ENCODE measurements at places on chromosomes 11 and 22.

DNA sequence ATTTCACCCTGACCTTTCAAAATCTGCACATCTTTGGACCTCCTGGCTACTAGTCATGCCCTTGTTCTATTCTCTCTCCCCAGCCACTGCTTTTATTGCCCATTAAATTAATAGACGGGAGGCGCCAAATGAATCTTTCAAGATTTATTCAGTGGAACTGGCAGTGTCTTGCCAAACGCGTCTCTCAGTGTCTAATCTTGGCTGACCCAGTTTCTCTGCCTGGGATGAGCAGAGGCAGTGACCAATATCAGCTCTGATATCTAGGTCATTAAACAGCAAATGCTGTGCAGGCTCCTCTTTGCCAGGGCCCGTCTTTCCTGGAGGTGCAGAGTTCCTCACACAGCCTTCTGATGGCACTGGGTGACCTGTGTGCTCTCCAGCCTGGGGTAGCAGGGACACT lies 74.0 kb downstream of the TRAF6 start:
- H3K27ac ChIP-seq = no peak overlapping the region
- no peaks in the 10 kb centered on the region for H3K27me3 ChIP-seq
- no peaks in the 10 kb centered on the region for H3K4me1 ChIP-seq
- H3K36me3 ChIP-seq = no peaks in the 10 kb centered on the region
- DNase-seq = no peak

GRCh38 chr22:33519071-33519973 lies 401.0 kb downstream of the LARGE1 start:
- no peak overlapping the region for H3K27ac ChIP-seq
- peak; percentile 34 for DNase-seq
- no peaks in the 10 kb centered on the region for H3K36me3 ChIP-seq

- DNase-seq = no peak
- H3K36me3 ChIP-seq = no peaks in the 10 kb centered on the region
- no peak overlapping the region for H3K4me3 ChIP-seq
These were observed 26.8 kb downstream of the DIXDC1 start for GRCh38 chr11:111963931-111964340.

DNA sequence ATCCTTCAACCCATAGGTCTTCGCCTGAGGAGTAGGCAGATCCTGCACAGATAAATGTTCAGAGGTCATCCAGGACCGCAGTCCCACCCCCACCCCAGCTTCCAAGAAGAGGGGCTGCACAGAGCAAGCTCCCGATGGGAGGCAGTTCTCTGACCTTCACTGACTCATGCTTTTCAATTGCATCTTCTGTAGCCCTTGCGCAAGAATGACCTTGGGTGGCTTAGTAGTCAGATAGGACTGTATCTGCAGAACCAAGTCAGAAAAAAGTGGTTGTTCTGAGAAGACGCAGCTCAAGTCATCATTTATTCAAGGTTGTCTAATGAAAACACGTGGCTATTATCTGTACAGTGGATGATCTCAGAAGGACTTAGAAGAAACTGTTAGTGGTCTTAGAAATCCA lies 16.4 kb upstream of the GRAMD1B start:
- no peaks in the 10 kb centered on the region for H3K27me3 ChIP-seq
- H3K4me3 ChIP-seq = no peak overlapping the region
- H3K4me1 ChIP-seq = no peaks in the 10 kb centered on the region
- DNase-seq = no peak
- H3K27ac ChIP-seq = no peak overlapping the region

DNA sequence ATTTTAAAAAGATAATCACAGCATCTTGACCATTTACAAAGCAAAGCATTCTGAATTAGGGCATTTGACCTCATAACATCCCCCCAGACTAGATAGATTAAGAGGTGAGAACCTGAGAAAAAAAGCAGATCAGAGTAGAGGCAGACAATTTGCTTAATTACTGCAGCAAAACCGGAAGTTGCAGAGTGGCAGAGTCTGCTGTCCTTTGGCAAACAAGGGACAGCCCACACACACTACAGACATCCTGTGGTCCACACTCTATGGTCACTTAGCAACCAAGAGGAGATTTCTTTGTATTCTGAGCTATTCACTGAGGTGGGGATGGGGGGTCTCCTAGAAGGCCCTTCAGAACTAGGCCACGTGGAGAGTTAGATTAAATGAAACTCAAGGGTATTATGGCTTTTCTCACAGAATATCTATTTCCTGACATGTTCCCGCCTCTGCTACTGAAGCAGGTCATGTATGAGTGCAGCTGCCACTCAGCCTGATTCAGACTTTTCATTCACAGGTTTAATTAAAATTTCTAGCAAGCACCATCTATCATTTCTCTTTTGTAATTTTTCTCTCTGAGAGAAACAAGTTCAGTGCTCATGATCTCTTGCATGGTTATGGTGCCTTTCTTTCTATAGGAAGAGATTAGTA lies 48.5 kb downstream of the SVIP start:
- H3K36me3 ChIP-seq = no peaks in the 10 kb centered on the region
- no peak overlapping the region for H3K4me3 ChIP-seq
- no peak for DNase-seq
- no peak overlapping the region for H3K27ac ChIP-seq
- H3K4me1 ChIP-seq = peaks cover 3% of the 10 kb centered on the region
- no peaks in the 10 kb centered on the region for H3K27me3 ChIP-seq

DNA sequence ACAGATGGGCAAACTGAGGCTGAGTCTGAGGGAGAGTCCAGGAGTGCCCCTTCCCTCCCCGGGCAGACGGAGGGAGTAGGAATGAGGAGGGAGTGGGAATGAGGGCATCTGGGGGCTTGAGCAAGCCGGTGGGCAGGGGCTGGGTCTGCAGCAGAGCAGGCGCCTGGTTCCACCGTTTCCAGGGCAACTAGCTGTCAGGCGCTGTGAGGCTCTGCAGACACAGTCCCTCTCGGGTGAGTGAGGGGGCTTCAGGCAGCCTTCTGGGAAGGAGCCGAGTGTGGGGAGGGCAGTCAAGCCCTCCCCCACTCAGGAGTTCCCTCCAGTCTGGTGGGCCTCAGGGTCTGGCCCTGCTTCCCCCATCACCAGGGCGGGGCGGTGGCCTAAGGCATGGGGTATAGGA lies 19.0 kb downstream of the TMEM258 start:
- no peak overlapping the region for H3K4me3 ChIP-seq
- DNase-seq = no peak
- no peaks in the 10 kb centered on the region for H3K36me3 ChIP-seq
- no peak overlapping the region for H3K27ac ChIP-seq

DNA sequence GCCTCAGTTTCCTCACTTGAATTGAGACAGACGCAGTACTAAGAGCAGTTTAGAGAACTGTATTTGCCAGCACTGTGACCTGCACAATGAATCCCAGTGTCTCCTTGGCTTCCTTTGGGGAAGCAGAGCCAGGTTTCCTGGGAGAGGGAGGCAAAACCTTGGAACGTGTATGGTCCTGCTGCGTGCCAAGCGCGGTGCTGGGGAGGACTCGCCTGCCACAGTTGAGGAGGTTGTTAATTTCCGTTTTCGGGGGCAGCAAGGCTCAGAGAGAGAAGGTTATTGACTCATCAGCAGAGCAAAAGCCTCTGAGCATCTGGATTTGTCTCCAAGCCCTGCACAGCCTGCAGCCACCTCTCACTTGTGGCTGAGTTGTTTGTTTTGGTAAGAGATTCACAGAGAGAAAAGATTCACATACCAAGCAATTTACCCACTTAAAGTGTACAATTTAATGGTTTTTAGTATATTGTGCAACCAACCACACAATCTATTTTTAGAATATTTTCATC lies 10.8 kb downstream of the SYT12 start:
- no peaks in the 10 kb centered on the region for H3K4me1 ChIP-seq
- DNase-seq = no peak
- no peaks in the 10 kb centered on the region for H3K27me3 ChIP-seq
- H3K4me3 ChIP-seq = no peak overlapping the region

GRCh38 chr11:126637795-126638175 lies 282.3 kb downstream of the ST3GAL4 start:
- DNase-seq = no peak
- no peaks in the 10 kb centered on the region for H3K27me3 ChIP-seq
- H3K36me3 ChIP-seq = no peaks in the 10 kb centered on the region
- H3K4me1 ChIP-seq = no peaks in the 10 kb centered on the region

- DNase-seq = no peak
- peaks cover 13% of the 10 kb centered on the region for H3K36me3 ChIP-seq
These were observed 38.6 kb upstream of the RPS13 start for GRCh38 chr11:17116117-17116516.

All from liver (tissue), 10 donors.